Activated T-cell treated with anti-CD3 and anti-CD28 coated beads for 48 hours (primary cell): ENCODE measurements at places on chromosomes 5 and 9.

DNA sequence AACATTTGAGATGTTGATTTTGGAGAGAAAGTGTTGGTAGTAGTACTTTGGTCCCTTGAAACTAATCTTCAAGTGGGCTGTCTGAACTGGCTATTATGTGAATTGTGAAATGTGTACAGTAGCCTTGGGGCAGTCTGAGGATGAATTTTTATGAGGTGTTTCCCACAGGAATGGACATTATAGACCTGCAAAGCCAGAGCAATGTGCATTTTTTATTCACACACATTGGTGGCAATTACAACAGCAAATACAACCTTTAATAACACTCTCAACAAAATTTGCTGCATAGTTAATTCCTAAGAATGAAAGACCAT, 147.0 kb downstream of the PAM start:
- DNase-seq = no peak

GRCh38 chr5:167822241-167822640, 469.2 kb upstream of the WWC1 start:
- no peak for DNase-seq

GRCh38 chr9:93123561-93124283, 10.3 kb downstream of the NINJ1 start:
- no peak for DNase-seq

DNA sequence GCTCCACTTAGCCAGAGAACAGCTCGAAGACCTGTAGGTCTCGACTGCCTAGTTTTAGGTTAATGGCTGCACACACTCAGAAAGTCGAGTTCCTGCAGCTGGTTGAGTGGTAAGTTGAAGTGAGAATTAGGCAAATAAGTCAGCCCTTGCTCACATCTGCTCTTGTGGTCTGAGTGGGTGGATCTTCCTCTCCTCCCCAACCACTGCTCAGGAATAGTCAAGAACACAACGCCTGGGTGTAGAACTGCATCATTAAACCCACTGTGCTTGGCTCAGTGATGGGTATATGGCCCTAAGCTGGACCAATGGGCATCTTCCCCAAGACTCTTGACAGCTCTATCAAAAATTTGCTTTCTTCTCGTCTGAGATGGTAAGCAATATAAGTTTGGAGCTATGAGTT, 20.9 kb upstream of the ADAM19 start:
- DNase-seq = peak; percentile 32

DNA sequence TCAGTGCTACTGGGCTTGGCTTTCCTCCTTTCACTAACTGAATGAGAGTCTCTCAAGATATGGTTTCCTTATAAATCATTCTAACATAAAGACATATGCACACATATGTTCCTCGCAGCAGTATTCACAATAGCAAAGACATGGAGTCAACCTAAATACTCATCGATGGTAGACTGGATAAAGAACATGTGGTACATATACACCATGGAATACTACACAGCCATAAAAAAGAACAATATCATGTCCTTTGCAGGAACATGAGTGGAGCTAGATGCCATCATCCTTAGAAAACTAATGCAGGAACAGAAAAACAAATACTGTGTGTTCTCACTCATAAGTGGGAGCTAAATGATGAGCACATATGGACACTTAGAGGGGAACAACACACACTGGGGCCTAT, 32.5 kb upstream of the HMHB1 start:
- DNase-seq = no peak
